ENCODE measurements at places on chromosomes 11 and 22. TPM values are rescaled to one million over a fixed set of nuclear protein-coding genes. Genes with fewer than 3 reads are reported as not detected.

- DNase-seq, result no peak
These were observed 5.2 kb upstream of the IL17RA start for GRCh38 chr22:17079572-17079971.

DNA sequence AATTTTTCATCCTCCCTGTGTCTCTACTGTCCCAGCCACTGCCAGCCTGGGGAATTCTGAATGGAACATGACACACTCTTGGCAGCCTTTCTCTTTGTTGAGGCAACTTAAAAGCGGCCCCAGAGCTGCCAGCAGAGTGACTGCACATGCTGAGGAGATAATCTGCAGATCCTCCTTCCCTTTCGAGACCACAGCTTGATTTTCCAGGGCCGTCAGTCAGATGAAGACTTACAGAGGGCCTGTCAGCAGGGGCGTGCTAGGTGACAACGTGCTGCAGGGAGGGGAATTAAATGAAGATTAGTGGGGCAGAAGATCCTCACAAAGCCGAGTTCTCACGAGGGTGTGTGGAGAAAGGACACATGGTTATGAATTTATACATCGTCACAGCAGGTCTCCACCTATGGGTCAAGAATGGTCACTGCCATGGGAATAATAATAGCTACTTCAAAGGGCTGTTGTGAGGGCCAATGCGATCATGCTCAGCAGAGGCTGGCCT is 193.5 kb upstream of the PITPNB start:
- DNase-seq, result peak; percentile 25

GRCh38 chr11:70644343-70645060 is 246.2 kb downstream of the CTTN start:
- no peak for DNase-seq

ART1 gene
- total RNA-seq, result not detected

ZP1 gene
- total RNA-seq, result not detected

Data from HepG2 (cell line).